ENCODE measurements at places on chromosomes 4 and X. TPM values are rescaled to one million over a fixed set of nuclear protein-coding genes. Genes with fewer than 3 reads are reported as not detected.

ARX gene
- not detected for total RNA-seq

DNA sequence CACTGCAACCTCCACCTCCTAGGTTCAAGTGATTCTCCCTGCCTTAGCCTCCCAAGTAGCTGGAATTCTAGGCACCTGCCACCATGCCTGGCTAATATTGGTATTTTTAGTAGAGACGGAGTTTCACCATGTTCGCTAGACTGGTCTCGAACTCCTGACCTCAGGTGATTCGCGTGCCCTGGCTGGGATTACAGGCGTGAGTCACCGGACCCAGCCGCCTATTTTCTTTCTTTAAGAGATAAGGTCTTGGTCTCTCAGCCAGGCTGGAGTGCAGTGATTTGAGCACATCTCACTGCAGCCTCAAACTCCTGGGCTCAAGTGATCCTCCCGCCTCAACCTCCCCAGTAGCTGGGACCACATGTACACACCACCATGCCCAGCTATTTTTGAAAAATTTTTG lies 166.5 kb downstream of the DHRSX start:
- no peak for DNase-seq

GLRA3 gene
- total RNA-seq: not detected

RBMXL3 gene
- total RNA-seq: not detected

NOCT gene
- total RNA-seq: 24.3 TPM
